ENCODE measurements at places on chromosomes 6 and 20. TPM values are rescaled to one million over a fixed set of nuclear protein-coding genes. Genes with fewer than 3 reads are reported as not detected.

Gene MOG
- 0.19 TPM for polyA plus RNA-seq

Gene C20orf144
- 0.21 TPM for polyA plus RNA-seq

Gene ELOVL4
- polyA plus RNA-seq, result 1.8 TPM

Gene SDC4
- 29.9 TPM for polyA plus RNA-seq

Gene SCRT2
- polyA plus RNA-seq, result 0.14 TPM

Gene CD109
- 1.4 TPM for polyA plus RNA-seq

Gene GPR6
- polyA plus RNA-seq, result 0.31 TPM

Gene ADAT2
- polyA plus RNA-seq, result 3.5 TPM

Gene EDN1
- polyA plus RNA-seq, result 0.23 TPM

Gene PIGT
- polyA plus RNA-seq, result 89.7 TPM

Gene TDP2
- polyA plus RNA-seq, result 18.8 TPM

Gene NRM
- 55.4 TPM for polyA plus RNA-seq

Gene NKAIN4
- polyA plus RNA-seq, result 17.0 TPM

Gene APOM
- polyA plus RNA-seq, result 12.0 TPM

Gene CCN6
- polyA plus RNA-seq, result not detected

Gene OXT
- not detected for polyA plus RNA-seq

Gene VTA1
- 67.0 TPM for polyA plus RNA-seq

Gene FAM110A
- polyA plus RNA-seq, result 10.1 TPM

Gene BMP2
- polyA plus RNA-seq, result 1.8 TPM

Gene MUC21
- polyA plus RNA-seq, result not detected

Gene TFAP2B
- polyA plus RNA-seq, result not detected

Gene ZNF184
- polyA plus RNA-seq, result 1.1 TPM

Gene RWDD2A
- 1.5 TPM for polyA plus RNA-seq

Gene TFAP2D
- polyA plus RNA-seq, result not detected

Gene PSORS1C1
- 0.12 TPM for polyA plus RNA-seq

Gene FAM217A
- polyA plus RNA-seq, result not detected

Gene HLA-DPB1
- polyA plus RNA-seq, result 58.8 TPM

Gene DYNLT2
- 0.48 TPM for polyA plus RNA-seq

Gene C20orf202
- polyA plus RNA-seq, result 0.11 TPM

Gene ADGB
- polyA plus RNA-seq, result not detected

Gene CTCFL
- 0.30 TPM for polyA plus RNA-seq

Gene RAD21L1
- polyA plus RNA-seq, result 0.06 TPM

Gene TMC2
- polyA plus RNA-seq, result not detected

Gene TP53TG5
- polyA plus RNA-seq, result not detected

Gene RAB32
- 3.9 TPM for polyA plus RNA-seq

Gene PMEPA1
- polyA plus RNA-seq, result 12.7 TPM

Gene PHACTR3
- 0.03 TPM for polyA plus RNA-seq

Gene VNN1
- not detected for polyA plus RNA-seq

Gene MAPK14
- polyA plus RNA-seq, result 18.1 TPM

Gene KIF25
- polyA plus RNA-seq, result 1.5 TPM

Gene TAAR1
- polyA plus RNA-seq, result not detected

Gene NOX3
- not detected for polyA plus RNA-seq

Gene NTSR1
- polyA plus RNA-seq, result 0.53 TPM
